ENCODE measurements at places on chromosomes 12 and 14. TPM values are rescaled to one million over a fixed set of nuclear protein-coding genes. Genes with fewer than 3 reads are reported as not detected.

Gene TC2N
- 1.0 TPM for total RNA-seq

Gene ARHGEF40
- 4.5 TPM for total RNA-seq

Gene FAM161B
- 1.7 TPM for total RNA-seq

Gene LRRC43
- 2.6 TPM for total RNA-seq

Gene POTEG
- not detected for total RNA-seq

Gene SOX5
- 0.10 TPM for total RNA-seq

Gene ZDHHC22
- total RNA-seq: not detected

Gene BCL2L14
- not detected for total RNA-seq

Gene DHRS2
- total RNA-seq: 0.13 TPM

Gene ADAM21
- 0.07 TPM for total RNA-seq

Gene OR6C2
- total RNA-seq: not detected

Gene AQP2
- total RNA-seq: not detected

Gene CCDC196
- total RNA-seq: not detected

Gene ITGA7
- total RNA-seq: 0.07 TPM

Gene TSHR
- total RNA-seq: not detected

Gene IL31
- total RNA-seq: not detected

Gene KLRB1
- total RNA-seq: not detected

Gene ADCY6
- 16.9 TPM for total RNA-seq

Gene DEPDC4
- total RNA-seq: 0.39 TPM

Gene NTF3
- 0.13 TPM for total RNA-seq

Gene HAL
- total RNA-seq: not detected

Gene DBX2
- not detected for total RNA-seq

Gene FAM90A1
- not detected for total RNA-seq
